ENCODE measurements at places on chromosomes 7 and 10.

- DNase-seq, result no peak
Measured at GRCh38 chr10:128854963-128855362, 612.1 kb upstream of the MGMT start.

DNA sequence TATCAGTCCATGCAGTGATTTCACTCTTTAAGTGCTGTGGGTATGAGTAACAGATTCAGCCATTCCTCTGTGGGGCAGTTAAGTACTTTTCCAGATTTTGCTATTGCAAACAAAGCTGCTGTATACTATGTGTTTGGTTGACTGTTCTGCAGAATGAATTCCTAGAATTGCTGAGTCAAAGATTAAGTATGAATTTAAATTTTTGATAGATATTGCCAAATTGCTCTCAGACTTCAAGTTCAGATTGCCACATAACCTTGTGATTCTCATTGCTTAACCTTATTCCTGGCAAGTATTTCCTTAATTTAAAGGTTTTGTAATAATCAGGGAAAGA is 21.6 kb upstream of the SAR1A start:
- no peak for DNase-seq

DNA sequence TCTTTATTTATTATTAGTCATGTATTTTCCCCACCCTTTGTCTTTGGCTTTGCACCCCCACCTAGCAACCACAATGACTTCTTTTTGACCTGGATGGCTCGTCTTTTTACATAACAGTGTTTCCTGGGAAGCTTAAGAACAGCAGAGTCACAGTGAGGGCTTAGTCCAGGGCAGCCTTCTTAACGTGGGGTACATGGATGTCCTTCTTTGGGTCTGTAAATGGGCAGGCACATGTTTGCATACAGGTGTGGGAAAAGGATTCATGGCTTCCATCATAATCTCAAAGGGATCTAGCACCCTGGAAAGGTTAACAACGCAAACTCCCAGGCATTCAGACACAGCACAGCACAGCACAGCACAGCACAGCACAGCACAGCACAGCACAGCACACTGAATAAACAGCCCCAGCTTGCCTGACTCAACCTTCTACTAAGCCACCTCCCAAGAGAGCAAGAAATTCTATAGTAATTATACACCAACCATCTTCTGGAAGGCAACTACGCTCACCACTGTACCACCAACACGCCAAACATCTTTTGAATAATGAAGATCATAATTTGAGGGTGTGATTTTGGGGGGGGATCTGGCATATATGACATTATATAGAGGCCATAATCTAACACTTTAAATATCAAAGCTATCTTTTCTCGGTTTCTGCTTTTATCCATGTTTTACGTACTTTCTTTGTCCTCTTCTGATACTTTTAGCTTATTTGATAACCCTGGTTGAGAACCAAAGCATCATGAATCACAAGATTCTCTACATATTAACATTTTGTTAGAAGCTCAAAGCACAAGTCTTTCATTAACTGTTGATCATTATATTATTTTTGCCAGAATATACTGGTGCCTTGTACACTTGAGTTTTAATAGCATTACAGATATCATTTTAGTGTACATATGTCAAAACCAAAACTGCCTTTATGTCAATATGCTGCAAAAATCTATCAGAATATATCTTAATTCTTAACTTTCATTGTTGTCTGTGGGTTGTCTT is 177.2 kb upstream of the KLF14 start:
- no peak for DNase-seq

GRCh38 chr7:87202705-87203104 is 16.8 kb downstream of the TMEM243 start:
- no peak for DNase-seq

DNA sequence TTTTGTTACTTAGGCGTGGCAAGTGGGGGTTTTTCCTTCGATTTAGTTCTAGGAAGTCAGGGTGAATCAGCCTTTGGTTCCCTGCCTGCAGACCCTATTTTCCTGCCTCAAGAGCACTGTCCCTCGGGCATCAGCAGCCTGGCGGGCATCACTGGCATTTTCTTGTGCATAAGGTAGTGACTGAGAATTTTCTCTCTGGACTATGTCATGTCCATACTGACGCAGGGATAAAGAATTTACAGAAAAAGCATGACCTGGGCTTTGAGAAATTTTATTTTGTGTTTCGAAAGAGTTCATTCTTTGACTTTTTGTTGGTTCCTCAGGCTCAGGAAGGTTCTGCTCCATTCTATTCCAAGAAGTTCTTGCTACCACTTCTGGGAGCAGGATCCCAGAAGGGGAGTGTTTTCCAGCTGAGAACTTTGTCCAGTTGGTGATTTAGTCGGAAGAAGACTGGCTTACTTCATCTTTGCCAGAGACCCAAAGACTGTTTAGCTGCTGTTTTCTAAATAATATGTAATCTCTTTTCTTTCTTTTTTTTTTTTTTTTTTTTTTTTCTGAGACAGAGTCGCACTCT is 213.9 kb upstream of the SH2B2 start:
- DNase-seq, result no peak

DNA sequence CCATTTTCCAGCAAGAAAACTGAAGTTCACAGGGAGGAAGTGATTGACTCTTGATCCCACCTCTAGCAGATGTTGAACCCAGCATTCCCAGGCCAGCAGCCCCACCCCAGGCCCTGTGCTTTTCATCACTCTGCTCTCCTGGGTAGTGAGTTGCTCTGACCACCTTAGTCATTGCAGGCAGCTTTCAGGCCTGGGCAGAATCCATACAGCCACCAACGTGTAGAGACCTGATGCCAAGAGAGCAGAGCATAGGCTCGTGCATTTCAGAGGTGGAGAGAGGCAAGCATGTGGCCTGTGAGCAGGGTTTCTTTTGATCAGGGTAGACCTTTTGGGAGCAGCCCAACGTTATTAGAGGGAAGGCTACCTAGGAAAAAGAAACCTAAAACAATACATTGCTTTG is 334.6 kb downstream of the PTEN start:
- no peak for DNase-seq

DNA sequence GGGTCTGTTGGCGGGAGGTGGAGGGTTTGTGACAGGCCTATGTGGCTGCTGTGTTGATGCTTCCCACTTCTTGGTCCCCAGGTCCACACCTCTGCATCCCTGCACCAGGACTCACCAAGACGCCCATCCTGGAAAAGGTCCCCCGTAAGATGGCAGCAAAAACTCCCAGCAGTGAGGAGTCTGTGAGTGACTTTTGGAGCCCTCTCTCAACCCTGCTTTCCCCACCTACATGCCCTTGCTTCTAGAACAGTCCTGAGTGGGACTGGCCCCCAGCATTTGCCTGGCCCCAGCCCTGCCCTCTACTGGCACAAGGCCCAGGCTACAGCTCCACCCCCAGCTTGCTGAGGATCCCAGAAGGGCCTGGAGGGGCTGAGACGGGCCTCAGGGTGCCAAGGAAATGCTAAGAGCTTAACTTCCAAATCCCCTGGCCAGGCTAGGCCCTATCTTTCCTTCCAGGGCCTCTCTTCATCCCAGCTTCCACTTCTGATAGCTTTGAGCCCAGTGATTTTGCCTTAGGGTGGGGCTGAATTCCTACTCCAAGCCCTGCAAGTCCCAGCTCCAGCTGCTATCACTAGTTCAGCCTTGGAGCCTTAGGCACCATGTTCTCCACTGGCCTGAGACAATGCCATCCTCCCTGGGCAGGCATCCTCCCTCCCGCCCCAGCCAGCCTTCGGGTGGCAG is 2.7 kb downstream of the CHAT start:
- DNase-seq, result no peak

DNA sequence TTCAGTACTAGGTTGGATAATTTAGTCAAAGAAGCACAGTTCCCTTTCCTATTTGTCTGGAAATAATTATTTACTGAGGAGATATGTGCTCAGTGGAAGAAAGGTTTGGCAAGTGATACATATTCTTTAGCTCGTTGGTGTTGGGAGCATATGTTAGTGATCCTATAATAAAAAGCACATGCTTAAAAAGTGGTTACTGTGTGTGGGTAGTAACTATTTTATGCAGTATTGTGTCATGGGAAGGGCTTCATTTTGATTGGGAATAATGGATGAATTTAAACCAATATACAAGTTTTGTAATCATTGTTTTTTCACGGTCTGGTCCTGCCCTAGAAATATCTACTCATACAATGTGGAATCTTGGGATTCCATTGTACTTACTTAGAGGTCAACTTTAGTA is 188.7 kb upstream of the PPP1R3A start:
- DNase-seq, result no peak

- no peak for DNase-seq
Measured at GRCh38 chr10:35447693-35448407, 111.5 kb downstream of the CCNY start.

DNA sequence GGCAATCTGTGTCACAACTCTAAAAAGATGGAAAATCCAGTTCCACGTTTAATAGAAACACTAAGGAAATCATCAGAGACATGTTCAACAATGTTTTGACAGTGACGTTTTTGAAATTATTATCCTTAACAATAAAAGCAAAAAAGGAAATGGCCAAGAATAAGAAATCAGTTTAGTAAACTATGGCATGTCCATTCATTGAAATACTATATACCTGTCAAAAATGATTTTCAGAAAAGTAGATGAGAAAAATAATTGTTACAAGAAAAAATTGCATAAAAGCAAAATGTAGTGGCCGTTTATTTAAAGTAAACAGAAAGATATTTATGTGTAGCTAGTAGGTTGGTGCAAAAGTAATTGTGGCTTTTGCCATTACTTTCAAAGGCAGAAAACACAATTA is 345.4 kb upstream of the NPSR1 start:
- DNase-seq, result no peak

GRCh38 chr10:76453997-76454396 is 1022.6 kb downstream of the LRMDA start:
- DNase-seq, result no peak

- DNase-seq, result no peak
Measured at GRCh38 chr10:61612450-61612849, 50.3 kb upstream of the CABCOCO1 start.

DNA sequence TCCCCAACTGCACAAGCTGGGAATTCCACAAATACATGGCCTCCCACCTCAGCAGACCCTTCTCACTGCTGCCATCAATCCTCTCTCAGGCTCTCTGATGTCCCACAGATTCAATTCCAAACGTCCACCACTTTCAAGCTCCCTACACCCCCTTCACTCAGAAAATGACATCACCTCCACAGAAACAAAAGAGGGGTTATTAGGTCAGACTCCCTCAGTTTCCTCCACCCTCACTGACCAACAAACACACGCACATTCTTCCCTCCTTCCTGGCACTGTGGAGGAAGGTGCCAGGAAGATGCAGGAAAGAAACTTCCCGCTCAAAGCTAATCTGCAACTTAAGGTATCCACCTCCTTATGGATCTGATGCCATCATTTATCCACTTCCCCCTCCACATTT is 18.3 kb downstream of the ZNF438 start:
- no peak for DNase-seq

DNA sequence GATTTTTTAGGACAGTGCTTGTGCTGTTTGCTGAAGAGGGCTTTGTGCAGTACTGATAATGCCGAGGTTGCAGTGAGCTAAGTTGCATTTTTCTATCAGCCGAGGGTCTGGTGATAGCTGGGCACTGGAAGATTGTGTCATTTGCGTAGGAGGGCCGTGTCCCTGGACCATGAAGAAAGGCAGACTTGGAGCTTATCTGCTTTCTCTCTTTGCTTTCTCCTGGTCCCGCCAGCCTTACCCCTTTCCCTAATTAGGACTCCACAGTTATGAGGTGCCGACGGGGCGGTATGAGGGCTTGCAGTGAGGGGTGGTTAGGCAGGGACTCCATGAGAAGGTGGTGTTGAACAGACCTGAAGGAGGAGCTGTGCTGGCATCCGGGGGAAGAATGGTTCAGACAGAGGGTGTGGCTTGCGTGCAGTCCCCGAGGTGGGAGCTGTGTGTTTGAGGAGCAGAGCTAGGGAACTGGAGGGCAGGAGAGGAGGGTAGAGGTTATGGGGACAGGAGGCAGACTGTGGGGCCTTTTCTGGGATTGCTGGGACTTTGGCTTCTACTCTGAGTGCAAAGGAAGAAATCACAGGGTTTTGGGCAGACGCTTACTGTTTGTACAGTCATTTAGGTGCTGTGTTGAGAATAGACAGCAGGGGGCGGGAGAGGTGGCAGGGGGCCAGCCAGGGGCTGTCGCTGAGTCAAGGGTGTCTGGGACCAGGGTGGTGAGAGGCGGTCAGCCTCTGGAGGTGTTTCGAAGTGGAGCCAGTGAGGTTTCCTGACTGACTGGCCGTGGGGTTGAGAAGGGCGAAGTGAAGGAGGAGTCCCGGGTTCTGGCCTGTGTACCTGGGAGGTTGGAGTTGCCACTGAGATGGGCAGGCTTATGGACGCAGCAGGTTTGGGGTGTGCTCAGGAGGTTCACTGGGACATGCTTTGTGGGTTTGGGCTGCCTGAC is 43.4 kb downstream of the PRF1 start:
- DNase-seq, result no peak

DNA sequence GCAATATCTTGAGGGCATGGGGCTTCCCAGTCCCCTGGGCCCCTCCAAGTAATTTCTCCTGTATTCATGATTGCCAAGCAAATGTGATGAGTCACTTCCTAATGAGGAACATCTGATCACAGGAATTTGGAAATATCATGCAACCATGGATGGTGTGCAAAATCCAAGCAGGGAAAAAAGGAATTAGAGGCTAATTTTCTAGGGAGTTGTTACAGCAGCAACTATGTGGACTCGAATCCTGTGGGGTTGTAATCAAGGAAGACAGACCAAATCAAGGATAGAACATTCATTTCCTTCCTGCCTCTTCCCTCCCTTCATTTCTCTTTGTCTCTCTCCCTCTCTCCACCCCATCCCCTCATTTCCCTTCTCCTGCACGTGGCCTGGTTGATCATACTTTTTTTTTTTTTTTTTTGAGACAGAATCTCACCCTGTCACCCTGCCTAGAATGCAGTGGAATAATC is 23.9 kb upstream of the AGFG2 start:
- no peak for DNase-seq

DNA sequence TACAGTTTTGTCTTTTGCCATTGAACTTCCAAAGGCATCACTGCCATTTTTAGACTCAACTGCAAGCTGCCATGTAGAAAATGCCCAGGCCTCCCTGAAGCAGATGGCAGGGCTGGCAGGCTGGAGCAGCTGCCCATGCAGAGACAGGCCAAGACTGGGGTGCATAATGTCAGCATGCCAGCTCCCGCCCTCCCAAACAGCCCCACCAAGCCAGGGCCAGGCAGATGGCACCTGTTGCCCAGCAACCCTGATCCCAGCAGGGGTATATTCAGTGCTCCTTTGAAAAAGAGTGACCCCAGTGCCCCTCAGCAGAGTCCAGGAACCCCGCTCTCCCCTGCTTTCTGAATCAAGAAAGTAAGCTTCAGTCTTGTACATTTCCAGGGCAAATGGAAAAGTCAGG is 32.6 kb downstream of the VSTM4 start:
- DNase-seq, result no peak

- DNase-seq, result no peak
Measured at GRCh38 chr10:122421054-122421625, 33.3 kb upstream of the ARMS2 start.

- DNase-seq, result no peak
Measured at GRCh38 chr10:133024704-133025557, 62.8 kb upstream of the ADGRA1 start.
